NCI-H1048 (cell line): ENCODE measurements at places on chromosomes 16 and 17.

DNA sequence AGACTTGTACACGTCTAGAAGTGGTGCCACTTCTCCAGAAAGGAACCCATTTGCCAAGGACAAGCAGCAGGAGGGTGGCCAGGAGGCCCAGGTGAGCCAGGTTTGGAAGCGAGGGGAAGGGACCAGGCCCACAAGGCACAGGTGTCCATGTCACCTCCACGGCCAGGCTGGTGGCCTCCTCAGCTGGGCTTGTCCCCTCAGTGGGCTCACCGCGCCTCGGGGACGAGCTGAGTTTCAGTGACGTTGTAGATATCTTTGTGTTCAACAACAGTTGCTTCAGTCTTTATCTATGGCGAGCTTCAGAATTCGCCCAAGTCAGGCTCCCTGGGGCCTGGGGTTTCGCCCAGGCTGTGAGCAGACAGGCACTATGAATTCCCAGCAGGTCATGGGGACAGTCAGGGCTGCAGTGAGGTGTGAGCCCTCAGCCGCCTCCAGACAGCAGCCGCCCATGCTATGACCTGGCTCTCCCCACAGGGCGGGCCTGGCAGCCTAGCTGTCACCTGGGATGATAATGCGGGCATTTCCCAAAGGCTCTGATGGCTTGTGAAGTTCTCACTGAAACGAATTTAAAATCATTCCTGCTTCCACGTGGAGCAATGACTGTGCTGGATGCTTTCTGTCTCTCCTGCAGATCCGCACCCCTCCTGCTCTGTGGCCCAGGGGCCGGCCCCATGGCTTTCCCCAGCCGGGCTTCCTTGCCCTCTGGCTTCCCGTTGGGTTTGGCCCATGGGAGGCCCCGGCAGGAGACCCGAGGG is 89.5 kb downstream of the MRC2 start:
- no peak for DNase-seq

DNA sequence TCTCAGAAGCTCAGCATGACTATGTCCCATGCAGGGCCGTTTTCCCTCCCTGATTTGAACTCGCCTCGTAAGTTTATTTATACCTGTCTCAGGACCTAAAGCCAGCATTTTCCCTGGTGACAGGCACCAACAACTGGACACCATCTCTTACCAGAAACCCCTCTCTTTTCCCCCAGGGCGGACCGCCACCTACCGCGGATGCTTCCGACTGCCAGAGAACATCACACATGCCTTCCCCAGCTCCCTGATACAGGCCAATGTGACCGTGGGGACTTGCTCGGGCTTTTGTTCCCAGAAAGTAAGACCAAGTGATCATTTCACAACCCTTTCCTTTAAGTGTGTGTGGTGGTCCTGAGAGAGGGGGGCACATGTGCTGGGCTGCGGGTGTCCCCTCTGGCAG is 24.7 kb downstream of the WSCD1 start:
- DNase-seq, result no peak

DNA sequence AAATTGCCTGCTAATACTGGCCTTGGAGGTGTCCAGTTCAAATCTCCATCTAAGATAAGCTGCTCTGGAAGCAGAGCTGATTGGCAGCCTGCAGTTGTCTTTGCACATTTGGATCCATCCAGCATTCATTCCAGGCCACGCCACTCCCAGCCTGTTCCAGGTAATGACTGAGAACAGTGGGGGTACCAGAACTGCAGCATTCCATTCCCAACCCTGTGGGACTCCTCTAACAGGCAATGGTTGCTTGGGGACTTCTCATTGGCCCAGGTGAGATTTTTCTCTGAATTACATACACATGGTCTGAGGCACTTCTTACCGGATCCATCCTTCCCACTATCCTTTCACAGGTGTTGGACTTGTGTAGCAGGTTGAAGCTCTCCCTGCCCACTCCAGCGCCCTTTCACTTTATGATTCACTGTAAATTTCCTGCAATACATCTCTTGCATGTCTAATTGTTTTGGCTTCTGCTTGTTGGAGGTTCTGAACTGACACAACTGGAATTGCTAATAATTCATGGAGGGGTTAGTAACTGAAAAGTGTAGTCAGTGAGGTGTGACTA is 206.1 kb upstream of the ZFHX3 start:
- no peak for DNase-seq

GRCh38 chr17:42518046-42518754 is 17.8 kb upstream of the NAGLU start:
- DNase-seq, result no peak

DNA sequence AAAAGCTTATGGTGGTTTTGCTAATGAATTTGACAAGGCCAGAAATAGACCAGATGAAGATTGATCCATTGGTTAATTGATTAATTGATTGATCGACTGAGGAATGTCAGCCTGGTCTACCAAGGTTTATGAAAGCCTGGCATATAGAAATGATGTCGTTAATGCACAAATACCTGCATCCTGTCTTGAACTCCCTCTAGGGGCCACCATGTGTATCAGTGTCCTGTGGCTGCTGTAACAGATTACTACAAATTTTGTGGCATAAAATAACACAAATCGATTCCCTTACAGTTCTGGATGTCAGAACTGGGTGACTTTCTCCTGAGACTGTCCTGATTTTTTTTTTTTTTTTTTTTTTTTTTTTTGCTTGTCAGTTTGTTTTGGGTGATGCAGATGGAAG is 553.2 kb downstream of the MAF start:
- DNase-seq, result no peak

DNA sequence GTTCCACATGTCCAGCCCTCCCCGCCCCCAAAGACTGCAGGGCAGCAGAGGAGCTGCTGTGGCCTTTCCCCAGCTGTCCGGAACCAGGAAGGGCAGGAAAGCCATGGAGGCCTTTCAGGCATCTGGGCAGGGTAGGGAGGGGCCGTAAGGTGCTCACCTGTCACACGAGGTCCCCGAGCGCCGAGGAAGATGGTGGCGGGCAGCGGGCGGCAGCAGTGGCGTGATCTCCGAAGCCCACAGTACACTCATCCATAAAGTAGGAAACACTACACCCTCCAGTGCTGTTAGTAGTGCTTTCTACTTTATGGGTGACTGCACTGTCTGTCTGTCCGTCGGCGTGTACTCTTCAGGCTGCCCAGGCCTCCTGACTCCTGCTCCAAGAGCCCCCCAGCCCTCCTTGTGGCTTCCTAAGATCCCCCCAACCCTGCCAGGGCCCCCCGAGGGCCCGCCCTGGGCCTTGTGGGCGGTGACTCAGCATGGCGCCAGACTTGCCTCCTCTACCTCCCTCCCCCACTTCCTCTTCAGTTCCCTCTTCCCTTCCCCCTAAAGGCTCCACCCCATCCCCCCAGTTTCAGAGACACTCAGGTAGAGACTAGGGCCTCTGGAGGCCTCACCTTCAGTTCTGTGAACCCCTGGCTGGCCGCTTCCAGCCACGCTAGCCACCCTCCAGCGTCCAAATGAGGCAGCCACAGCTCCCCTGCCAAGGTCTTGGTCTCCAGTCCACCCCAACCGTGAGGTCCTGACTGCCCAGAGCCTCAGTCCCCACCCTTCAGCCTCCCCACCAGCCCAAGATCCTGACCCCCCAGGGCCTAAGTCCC is 2.6 kb upstream of the TSPOAP1 start:
- DNase-seq, result no peak

DNA sequence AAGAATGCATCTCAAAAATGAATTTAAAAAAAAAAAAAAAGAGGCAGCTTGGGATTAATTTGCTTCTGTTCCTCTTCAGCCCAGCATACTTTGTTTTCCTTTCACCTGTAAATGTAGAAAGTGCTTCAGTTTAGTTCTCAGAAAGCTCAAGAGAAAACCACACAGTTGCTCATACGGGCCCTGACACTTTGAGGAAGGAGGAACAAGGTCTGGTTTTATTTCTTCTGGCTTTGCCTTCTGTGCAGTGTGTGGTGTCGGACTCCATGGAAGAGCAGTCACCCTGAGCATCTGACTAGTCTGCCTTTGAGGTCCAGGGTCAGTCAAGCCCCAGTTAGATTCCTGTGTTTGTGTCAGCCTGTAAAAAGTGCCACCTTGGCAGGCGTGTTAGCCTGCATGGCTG is 27.6 kb downstream of the NMT1 start:
- no peak for DNase-seq

DNA sequence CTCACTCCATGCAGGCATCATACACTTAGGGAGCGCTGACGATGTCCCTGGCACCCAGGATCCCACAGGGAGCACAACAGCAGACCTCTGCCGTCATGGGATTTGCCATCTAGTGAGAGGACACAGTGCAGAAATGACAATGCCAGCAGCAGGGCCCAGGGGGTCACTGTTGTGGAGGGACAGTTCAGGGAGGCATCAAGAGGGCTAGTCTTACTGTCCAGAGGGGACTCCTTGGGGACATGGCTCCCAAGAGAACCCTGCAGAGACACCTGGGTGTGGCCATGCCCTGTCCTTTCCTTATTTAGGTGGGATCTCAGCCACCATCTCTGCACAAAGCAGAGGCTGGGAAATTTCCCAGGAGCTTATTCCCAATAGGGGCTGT is 73.7 kb downstream of the CRISPLD2 start:
- DNase-seq, result no peak

GRCh38 chr17:74840989-74841666 is 18.6 kb downstream of the GRIN2C start:
- DNase-seq, result no peak

GRCh38 chr17:4858068-4858881 is 25.1 kb downstream of the MINK1 start:
- no peak for DNase-seq

DNA sequence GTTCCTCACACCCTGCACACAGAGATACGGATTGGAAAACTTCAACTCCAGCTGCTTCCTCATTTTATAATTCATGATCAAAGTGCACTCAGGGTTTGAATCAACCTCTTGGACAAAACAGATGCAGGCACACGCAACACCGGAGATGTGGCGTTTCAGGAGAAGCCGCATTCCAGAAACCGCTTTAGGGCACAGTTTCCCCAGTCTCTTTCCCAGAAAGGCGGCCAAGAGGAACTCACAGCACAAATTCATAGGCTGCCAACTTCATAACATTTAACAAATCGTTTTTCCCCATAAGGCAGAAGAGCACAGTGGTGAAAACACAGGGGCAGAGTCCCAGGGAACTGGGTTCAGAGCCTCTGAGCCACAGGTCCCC is 8.4 kb downstream of the MTHFSD start:
- no peak for DNase-seq

GRCh38 chr16:67822511-67822910 is 15.8 kb downstream of the TSNAXIP1 start:
- DNase-seq, result no peak

- no peak for DNase-seq
Measured at GRCh38 chr17:652314-652713, 62.3 kb downstream of the VPS53 start.

- no peak for DNase-seq
Measured at GRCh38 chr17:62966426-62967204, 580 bp downstream of the TANC2 start.

- DNase-seq, result no peak
Measured at GRCh38 chr17:36705874-36706731, 104.7 kb downstream of the MRM1 start.

DNA sequence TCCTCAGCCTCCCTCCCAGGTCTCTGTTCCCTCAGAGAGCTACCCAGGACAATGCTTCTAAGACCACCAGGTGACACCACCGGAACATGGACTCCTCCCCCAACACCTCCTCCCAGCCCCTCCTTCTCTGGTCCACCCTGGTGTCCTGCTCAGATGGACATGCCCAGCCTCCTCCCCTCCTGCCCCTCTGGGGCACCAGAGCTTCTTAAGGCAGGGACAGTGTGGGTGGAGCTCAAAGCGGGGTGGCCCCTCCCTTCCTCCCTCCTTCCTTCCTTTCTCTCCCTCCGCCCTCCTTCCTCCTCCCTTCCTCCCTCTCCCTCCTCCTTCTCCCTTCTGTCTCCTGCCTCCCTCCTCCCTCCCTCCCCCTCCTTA is 22.7 kb downstream of the TRPV3 start:
- DNase-seq, result no peak

DNA sequence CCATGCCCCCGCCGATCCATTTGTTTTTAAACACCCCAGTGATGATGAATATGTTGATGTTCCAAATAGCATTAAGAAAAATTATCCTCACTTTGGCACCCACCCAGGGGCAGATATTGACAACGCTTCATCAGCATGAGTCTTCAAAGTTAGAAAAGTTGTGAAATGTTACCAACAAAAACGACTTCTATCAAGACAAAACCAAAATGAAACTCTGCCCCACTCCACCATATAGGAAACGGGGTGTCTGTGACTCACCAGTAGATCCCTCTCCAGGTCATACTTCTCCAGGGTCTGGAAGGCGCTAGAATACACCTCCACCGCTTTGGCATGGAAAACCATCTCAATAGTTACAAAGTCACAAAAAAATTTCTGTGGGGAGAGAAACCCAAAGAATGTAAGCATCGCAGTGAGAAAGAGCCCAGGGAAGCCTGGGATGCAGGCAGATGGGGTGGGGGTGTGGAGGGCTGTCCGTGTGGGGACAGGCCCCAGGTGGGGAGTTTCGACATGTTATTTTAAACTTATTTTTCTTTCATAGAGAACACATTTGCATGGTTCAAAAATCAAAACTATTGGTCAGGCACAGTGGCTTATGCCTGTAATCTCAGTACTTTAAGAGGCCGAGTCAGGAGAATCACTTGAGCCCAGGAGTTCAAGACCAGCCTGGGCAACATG is 10.2 kb downstream of the CIBAR2 start:
- DNase-seq, result no peak

GRCh38 chr17:16953347-16953746 is 18.6 kb downstream of the TNFRSF13B start:
- no peak for DNase-seq

DNA sequence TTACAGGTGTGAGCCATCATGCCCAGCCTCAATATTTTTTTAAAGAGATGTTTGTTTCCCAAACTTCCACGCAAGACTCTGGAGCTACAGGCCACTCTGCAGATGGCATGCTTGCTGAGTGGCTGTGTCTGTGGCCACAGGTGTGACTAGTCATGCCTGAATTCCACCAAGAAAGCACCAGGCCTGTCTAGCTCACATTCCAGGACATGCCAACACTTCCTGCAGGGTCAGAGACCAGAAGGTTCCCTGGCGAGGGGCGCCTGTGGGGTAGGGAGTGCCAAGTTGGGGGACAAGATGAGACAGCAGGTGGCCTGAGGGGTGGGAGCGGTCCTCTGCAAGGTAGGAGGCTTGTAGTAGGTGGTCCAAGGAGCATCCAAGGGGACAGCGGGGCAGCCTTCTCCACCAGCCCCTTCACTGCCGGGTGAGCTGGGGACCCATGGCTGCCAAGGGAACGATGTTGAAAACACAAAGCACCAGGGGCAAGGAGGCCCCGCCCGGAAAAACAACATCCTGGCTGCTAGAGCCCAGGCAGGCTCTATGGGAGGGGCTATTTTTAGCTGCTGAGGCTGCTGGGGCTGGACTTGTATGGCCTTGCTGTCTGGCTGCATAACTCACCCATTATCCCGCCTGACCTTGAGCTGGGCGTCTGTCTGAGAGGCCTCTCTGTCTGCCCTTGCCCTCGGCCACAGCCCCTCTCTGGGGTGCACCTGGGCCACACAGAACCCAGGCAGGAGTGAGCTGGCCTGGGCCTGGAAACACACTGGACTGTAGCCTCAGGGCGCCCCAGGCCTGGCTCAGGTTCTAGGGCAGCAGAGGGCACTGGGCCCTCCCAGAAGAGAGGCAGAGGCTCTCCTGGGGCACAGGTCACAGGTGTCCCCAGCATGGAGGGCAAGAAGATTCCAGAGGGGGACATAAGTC is 5.7 kb downstream of the TRIM47 start:
- DNase-seq, result no peak
